ENCODE measurements at places on chromosomes 2 and 18.

GRCh38 chr2:81195017-81195773 is 890.6 kb upstream of the LRRTM1 start:
- no peak for DNase-seq

DNA sequence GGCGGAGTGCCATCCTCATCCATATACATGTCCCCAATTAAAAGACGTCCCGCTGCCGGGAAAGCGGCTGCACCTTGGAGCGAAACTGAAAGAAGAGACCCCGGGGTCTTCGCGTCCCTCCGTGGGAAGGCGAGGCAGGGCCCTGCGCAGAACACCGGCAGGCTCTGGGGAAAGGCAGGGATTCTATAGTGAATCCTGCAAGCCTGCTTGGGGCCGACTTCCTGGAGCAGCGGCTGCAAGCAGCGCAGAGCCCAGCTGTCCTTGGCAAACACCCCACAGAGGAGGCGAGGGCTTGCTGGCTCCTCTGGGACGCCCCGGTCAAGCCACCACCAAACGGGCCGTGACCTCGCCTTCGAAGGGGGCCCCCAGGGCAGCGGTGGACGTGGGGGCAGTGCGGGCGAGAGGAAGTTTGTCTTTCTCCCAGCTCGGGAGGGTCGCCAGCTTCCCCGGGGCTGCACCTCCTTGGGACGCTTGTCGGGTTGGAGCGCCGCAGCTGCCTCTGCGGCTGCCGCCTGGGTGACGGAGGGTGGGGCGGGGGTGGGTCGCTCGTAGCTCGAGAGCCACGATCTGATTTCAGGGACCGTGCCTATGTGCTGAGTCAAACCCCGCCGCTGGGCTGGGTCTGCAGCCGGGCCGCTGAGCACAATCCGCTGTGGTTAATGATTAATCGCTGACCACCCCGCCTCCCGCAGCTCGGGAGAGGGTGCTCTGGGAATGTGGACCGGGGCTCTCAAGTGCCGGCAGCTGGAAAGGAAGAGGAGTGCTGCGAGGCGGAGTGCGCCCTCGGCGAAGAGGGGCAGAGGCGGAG is 486 bp upstream of the GPR39 start:
- DNase-seq: peak; percentile 35

DNA sequence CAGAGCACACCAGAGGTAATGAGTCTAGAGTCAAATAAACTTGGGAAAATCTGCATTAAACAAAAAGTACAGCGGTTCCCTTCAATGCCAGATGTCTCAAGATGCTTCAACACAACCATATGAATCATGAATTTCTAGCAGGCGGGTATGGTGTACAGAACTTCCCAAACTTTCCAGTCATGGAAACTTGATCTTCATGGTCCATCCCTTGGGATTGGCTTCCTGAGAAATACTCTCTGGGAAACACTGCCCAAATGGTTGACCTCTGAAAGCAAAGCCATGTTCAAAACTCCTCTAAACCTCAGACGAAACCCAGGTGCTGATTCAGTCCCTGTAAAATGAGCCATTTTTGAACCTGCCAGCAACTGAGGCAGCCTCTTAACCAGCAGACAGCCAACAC is 16.4 kb upstream of the TMEM247 start:
- no peak for DNase-seq

GRCh38 chr2:67641312-67642045 is 244.3 kb downstream of the ETAA1 start:
- no peak for DNase-seq

DNA sequence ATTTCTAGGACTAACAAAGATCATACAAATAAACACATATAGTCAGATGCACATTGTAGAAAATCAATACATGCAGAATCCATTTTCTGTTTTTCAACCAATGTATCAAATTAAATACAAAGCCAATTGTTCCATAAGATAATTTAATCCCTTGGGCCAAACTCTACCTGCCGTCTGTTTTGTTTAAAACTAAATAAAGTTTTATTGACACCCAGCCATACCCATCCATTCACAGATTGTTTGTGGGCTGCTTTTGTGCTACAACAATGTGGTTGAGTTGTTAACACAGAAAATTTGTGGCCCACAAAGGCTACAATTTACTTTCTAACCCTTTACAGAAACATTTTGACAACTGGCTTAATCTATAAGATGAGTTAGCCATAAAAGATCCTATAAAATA is 484.0 kb upstream of the ID2 start:
- no peak for DNase-seq

DNA sequence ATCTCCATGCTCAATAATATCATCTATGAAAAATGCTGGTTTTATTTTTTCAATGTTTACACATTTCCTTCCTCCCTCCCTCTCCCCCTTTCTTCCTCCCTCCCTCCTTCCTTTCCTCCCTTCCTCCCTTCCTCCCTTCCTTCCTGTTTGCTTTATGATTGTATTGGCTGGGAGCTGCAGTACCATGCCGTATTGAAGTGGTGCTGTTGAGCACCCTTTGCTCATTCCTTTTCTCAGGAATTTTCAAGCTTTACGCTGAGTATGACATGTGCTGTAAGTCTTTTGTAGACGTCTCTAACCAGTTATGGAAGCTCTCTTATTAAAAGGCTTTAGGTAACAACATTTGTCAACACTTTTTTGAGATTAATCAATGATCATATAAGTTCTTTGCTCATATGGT is 100.4 kb downstream of the SNTG2 start:
- DNase-seq: no peak

DNA sequence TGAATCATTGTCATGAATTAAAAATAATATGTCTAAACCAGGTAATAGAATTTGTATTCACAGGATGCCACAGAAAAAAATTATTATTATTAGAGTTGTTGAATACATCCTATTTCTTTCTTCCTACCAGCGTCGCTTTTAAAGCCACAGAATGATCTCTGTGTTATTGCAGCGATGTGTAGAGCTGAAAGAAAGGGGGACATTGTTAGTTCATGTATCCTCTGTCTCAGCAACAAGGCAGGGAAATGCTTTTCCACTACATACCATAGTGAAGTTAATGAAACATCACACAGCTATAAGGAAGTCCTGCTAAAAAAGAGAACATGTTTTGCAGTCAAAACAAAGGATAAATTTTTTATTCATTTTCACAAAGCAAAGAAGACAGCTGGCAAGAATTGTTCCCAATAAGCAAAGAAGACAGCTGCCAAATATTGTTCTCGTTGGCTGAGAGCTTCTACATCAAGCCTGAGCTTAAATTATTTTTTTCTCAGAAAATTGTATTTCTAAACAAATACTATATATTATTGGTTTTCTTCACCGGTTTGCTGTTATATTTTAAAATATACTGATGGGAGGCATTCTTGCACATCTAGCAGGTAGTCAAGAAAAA is 1234.4 kb downstream of the SUCLG1 start:
- no peak for DNase-seq

DNA sequence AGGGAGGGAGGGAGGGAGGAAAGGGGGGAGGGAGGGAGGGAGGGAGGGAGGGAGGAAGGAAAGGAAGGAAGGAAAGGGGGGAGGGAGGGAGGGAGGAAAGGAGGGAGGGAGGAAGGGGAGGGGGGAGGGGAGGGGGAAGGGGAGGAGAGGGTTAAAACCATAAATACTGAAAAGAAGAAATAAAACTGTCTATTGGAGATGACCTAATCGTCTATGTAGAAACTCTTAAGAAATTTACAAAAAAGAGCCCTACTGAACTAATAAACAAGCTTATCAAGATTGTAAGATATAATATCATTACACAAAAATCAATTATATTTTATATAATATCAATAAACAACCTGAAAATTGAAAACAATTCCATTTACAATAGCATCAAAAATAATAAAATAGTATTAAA is 32.3 kb upstream of the CTDP1 start:
- DNase-seq: no peak

- no peak for DNase-seq
Measured at GRCh38 chr2:238691596-238692491, 156.0 kb upstream of the TWIST2 start.

DNA sequence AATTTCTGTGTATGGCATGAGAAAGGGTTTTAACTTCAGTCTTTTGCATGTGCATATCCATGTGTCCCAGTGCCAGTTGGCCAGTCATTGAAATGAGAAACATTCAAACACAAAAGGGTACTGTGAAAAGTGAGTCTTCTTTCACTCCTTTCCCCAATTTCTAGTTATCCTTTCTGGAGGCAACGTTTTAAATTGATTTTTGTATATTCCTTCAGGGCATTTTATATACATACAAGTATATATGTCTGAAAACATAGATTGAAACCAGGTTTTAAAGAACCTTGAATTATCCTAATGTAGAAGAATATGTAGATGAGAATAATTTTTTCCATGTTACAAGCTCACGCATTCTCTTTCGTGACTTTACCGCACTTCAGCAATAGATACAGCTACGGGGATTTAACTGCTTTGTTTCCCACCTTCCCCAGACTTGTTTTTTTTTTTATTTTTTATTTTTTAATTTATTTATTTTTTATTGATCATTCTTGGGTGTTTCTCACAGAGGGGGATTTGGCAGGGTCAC is 18.8 kb downstream of the DDX1 start:
- DNase-seq: no peak

- DNase-seq: no peak
Measured at GRCh38 chr2:208807756-208808155, 401.2 kb downstream of the PTH2R start.

- peak; percentile 53 for DNase-seq
Measured at GRCh38 chr2:239855863-239856587, 169.1 kb downstream of the NDUFA10 start.

DNA sequence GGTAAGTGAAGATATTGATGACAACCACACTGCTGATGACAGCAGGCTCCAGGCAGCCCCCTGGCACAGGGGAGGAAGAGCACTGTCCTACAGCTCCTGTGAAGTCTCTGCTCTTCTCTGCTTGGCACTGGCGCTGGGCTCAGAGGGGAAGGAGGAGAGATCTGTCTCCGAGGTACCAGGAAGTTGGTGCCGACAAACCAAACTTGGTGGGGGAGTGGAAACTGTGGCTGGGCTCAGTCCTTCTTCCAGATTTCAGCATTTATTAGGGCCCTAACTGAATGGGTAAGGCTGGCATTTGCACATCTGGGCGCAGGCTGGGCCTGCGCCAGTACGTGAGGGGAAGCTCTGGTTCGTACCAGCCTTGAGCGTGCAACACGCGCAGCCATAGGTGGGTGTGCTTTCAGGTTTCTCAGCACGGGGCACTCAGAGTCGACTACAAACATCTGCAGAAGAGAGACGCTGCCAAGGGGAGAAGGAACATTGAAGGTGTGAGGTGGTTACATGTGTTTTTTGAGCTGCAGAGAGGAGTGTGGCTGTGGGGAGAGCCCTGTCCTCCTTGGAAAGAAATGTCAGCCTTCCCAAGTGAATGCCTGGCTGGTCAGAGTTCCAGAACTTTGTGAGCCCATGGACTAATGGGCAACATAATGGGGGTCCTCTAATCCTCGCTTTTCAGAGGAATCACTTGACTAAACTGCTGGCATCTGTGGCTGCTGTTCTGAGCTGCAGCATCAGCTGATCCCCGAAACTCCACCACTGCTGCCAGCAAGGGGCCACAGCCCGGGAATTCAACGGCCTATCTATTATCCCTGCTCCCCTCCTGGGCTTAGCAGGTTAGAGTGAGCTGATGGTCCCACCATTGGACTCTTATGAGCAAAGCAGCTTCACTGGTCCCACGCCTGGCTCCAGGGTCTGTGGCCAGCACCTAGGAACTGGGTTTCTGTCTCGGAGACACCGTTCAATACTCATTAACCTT is 55.2 kb upstream of the SEMA4C start:
- DNase-seq: no peak

DNA sequence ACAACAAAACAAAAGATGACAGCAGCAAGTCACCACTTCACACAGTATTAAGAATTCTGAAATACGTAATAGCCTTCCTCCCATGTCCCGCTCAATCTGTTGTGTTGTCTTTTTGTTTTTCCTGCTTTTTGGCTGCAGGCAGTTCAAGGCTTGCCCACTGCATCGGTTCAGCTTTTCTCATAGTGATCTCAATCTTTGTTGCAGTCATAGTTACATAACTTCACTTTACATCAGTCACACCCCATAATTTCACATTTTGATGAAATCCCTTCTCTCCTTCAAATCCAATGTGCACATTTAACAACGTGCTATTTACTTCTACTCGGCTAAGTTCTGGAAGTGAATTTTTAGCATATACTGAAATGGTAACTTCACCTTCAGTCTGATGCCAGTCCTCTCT is 33.8 kb upstream of the HAAO start:
- no peak for DNase-seq

DNA sequence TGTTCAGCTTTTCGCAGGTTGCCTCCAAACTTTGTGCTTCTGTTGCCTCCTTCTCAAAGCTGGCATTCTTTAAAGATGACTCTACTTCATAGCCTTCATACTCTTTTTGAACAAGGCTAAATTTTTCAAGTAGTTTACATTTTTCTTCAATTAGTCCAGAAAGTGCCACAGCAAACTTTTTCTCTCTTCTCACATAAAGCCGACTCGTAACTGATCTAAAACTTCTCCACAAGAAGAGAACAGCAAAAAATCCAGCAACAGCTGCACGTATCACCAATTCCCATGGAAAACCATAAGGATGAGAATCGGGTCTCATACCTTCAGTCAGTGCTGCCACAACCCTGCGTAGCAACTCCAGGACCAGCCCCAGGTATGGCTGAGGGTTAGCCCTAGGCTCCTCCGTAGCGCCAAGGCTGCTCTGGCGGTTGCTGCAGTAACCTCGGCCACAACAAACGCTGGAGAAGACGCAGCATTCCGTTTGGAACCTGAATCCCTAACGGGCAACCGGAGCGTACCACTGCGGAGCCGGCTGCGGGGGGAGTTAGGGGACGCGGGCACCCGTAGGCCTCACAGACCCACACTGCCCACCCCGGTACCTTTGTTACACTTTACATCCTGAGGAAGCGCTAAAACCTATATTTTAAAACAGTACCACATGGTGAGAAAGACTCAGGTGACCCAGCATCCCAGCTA is at the start of gene CTAGE1:
Gene CTAGE1, minus strand, starts transcription at position 420 of the 693 bp plus-strand sequence. Its CDS starts 104 bp downstream, at position 316.
- no peak for DNase-seq

DNA sequence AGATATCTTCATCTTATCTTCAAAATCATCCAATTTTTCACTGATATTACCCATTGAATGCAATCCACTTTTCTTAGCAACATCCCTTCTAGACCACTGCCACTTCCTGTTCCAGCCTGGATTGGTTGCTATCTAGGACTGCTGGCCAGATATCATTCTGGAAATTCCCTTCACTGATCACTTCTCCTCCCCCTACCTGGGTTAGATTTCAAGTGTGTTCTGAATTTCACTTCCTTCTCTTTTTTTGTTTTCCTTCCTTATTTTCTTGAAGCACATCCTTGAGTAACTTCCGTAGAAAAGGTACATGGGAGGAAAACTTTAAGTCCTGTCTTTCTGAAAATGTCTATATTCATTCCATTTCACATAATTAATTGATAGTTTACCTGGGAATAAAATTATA is 82.0 kb upstream of the IL1R2 start:
- no peak for DNase-seq

GRCh38 chr18:36186461-36187192 is 670 bp upstream of the MOCOS start:
- DNase-seq: peak; percentile 29

GRCh38 chr2:193088026-193088425 is 893.3 kb upstream of the TMEFF2 start:
- DNase-seq: no peak

GRCh38 chr2:227534714-227535113 is 62.8 kb downstream of the AGFG1 start:
- DNase-seq: no peak

- peak; percentile 9 for DNase-seq
Measured at GRCh38 chr2:133171393-133172004, 396.8 kb downstream of the NCKAP5 start.

GRCh38 chr2:140526575-140526974 is 1604.2 kb downstream of the LRP1B start:
- no peak for DNase-seq
